ENCODE measurements at places on chromosomes 4 and X.

DNA sequence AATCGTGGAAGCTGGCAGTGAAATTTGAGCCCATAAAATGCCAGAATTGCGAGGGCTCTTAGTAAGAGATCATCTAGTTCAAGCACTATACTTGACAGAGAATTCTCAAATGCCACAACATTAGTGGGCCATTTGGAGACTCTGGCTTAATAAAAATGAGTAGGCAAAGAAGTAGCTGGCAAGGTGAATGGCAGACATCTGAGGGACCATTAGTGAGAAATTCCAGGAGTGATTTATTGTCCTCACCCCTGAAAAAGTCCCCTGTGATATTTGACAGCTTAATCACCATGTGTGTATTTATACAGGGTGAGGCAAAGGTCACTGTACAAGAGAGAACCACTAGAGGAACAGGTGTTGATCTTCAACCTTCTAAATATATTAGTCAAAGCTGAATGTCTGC is 207.5 kb downstream of the CHRDL1 start:
- DNase-seq: no peak

GRCh38 chrX:7145454-7145853 is 2.1 kb upstream of the STS start:
- DNase-seq: no peak

DNA sequence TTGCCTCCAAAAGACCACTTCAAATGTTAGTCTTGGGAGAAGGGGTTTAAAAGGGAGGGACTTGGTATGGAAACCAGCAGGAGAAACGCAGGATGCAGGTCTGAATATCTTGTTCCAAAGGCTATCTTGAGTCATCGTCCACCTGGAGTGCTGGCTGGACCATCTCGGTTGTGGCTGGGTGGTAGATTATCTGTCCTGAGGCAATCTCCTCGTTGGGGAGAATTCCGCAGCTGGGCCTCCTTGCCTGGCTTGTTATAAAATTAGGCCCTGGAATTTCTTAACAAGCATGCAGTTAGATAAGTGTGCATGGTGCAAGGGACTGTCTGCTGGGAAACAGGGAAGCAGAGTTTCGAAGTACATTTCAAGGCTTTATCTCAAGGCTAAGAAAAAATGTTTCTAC is 2045.7 kb upstream of the TENM3 start:
- no peak for DNase-seq

DNA sequence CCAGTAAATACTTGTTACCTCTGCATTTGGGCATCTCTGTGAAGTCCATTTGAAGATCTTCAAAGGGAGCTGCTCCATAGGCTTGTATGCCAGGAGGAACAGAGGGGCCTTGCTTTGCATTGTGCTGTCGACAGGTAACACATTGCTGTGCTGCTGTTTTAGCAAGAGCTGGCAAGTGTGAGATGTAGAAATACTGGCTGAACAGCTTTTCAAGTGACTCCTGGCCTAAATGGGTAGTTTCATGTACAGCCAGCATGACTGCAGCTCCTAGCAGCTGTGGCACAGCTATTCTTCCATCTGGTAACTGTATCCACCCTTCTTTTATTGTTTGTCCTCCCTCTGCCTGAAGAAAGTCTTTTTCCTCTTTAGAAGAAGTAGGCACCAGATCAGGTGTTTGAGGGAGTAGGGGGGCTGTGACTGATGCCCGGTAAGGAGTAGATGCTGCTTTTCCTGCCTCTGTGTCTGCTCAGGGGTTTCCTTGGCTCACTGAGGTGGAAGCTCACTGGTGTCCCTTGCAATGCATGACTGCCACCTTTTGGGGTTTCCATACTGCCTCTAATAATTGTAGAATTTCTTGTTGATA is 965.3 kb downstream of the CCSER1 start:
- no peak for DNase-seq

- no peak for DNase-seq
Measured at GRCh38 chr4:74370912-74371311, 6.0 kb downstream of the EREG start.

GRCh38 chr4:78675325-78675724 is 100.8 kb upstream of the BMP2K start:
- no peak for DNase-seq

- no peak for DNase-seq
Measured at GRCh38 chrX:132483951-132484350, 4.9 kb downstream of the MBNL3 start.

- DNase-seq: peak; percentile 66
Measured at GRCh38 chrX:111098874-111099273, 2.9 kb downstream of the PAK3 start.

DNA sequence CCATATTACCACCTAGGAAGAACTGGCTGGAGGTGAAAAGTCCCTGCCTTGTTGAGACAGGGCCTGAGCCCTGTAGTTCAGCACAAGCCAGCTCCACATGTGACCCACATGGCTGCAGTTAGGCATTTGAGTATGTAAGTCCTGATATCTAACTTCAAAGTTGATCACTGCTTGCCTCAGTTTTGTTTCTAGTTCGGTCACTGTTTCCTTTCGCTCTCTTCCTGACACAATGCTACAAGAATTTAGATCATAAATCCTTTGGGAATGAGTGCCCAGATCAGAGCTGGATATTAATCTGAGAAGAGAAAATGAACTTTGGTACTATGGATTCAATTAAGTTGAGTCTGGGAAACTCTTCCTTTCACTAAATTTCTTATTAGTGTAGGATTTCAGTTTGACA is 48.4 kb downstream of the AKAP4 start:
- no peak for DNase-seq

- DNase-seq: no peak
Measured at GRCh38 chrX:67610282-67610681, 66.5 kb downstream of the AR start.

DNA sequence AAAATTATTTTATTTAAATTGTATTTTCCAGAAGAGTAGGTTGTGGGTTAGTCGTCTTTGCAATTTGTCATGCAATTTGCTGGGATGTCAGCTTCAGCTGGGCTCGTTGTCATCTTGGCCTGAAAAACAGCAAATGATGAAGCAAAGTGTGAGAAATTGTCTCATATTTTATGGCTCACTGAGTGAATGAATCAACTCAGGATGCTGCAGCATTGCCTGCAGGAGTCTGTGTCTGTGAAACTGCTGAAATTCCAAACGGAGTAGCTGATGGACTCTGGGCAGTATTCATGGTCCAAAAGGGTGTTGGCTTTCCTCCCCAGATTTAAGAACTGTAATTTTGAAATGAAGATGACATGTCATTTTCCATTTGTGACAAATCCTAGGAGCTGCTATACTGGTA is 37.2 kb downstream of the CXCL8 start:
- DNase-seq: no peak

DNA sequence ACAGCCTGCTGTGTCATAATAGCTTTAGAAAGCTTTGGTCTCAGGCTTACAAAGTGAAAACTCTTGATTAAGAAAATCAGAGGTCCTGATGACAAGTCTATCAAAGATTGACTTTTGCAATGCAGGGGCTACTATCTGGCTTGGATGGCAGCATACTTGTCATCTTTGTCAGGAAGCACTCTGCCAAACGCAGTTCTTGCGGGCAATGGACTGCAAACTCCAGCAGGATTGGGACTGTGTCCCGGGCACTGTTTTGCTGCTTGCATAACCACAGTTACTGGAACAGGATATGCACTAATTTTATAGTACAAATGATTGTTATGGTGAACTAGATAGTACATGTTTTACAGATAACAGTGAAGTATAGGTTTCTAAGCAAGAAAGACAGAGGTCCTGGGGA is 185.6 kb downstream of the IQCM start:
- DNase-seq: no peak

DNA sequence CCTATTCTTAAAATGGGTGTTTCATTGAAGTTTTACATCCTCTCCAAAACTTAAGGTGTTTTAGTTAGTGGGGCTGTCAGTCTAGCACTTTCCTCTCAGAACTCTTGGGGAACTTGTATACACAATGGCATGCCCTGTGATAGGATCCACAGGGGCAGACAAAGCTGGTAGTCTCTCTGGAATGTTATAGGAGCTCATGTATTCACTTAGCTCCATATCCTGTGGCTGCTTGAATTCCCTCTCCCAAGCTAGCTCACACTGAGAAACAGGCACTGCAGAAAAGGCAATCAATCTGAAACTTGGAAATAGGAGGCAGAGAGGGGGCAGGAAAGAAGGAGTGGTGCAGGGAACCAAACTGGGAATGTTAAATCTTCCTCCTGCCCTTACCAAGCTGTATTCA is 26.3 kb upstream of the ARMCX2 start:
- DNase-seq: no peak

DNA sequence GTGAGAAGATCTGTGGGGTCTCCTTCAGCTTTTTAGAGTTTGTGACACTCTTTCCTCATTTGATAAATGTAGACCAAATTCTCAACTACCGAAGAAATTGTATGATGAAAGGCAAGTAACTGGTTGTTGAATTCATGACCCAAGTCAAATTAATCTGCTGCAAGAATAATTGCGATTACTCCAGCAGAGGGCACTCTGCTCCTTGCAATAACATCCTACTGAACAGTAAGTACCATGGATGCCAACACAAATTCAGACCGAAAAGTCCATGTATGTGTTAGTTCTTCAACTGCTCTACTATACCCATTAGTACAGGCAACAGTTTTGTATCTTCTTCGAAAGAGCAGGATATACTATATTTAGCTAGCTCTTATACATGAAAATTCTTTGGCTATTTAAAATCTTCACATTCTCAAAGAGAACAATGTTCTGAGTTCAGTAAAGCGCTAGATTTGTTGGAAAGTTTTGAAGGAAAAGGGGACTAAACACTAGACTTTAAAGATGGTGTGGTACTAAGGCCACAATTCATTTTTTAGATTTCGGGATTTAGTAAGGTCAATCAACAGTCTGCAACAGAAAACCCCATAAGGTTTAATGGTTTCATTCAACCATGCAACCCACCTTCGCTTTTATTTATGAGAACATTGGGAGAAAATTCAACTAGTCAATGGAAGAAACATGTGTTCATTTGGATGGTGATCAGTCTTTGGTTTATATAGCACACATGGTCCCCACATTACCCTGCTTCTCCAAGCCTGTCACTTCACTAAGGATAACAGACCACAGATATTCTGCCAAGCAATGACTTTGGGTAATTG is 105.4 kb upstream of the TBC1D9 start:
- peak; percentile 39 for DNase-seq

DNA sequence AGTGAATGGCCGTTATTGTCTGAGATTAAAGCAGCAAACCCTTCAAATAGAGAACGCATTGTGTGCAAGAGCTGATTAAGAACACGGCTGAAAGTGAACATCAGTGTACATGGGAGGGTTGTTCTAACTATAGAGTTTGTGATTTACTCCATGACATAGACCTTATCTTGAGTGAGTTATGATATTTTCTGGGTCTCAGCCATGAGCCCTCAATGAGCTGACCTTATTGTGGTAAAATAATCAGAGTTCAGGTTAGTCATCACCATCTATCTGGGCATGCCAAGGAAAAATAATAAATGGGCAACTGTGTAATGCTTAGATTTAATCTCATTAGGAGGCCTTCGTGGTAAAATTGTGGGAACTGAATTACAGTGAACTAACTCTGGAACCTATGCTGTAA is 33.2 kb upstream of the CLDN24 start:
- no peak for DNase-seq

DNA sequence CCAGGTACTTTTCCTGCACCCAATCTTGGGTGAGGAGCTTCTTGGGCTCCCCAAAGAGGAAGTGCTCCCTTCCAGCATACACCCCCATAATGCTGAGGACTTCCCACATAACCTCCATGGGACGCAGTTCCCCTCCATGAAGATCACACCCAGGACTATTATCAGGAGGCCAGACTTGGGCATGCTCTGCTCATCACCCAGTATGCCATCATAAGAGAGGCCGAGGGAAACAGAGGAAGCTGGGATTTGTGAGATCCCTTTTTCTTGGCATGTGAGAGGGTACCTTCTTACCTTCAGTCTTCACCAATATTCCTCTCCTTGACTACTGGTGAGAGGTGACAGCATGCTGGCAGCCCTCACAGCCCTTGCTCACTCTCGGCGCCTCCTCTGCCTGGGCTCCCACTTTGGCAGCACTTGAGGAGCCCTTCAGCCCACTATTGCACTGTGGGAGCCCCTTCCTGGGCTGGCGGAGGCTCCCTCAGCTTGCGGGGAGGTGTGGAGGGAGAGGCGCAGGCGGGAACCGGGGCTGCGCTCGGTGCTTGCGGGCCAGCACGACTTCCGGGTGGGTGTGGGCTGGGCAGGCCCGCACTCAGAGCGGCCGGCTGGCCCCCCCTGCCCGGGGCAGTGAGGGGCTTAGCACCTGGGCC is 15.7 kb upstream of the HSFX1 start:
- no peak for DNase-seq

DNA sequence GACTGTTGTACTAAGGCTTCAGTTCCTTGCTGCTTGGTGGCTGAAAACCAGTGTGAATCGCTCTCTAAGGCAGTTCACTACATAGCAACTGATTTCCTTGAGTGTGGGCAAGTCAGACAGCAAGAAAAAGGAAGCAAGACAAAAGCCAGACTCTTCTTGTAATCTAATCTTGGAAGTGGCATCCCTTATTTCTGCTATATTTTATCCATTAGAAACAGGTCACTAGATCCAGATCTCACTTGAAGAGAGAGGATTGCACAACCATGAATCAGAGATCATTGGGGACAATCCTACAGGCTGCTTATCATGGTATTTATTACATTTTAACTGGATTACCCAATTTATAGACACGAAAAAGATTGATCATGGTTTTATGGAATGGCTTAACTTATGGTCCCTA is 684.5 kb downstream of the GRID2 start:
- DNase-seq: no peak

DNA sequence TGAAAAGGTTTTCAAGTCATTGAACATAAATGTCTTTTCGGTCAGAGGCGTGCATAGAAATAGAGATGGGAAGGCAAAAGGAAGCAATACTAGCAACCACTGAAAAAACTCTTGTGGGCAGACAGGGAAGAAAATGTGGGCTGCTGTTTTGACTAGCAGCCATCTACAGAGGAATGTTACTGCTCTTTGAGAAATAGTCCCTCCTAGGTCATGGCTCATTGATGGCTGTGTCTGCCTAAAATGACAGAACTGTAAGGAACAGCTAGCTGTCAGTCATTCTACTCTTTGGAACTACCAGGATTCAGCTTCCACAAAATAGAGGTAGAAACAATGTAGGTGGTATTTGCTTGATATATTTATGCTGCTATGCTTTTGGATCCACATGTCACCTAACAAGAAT is 26.9 kb upstream of the TMPRSS11B start:
- no peak for DNase-seq

DNA sequence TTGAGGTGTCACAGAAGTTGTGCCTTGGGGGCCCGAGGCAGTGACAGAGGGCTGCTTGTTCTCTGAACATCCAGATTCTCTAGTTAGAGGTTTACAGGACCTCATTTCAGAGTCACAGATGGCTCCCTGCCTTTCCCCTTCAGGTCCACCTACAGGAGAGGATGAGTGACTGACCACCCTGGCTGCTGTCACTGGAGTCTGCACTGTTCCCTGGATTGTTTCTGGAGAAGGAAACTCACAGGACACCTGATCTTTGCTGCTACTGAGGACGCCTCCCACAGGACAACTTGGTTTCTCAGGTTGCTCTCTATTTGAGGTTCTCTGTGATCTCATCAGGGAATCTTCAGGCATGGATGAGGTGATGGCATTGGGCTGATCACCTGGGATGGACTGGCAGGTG is 58.3 kb downstream of the GPRIN3 start:
- DNase-seq: no peak

Measured in stimulated activated CD4-positive, alpha-beta T cell treated with anti-CD3 and anti-CD28 coated beads, Interleukin-2, amount 100 ng/mL, for 24 hours (primary cell).